ENCODE measurements at places on chromosomes 5 and 9.

DNA sequence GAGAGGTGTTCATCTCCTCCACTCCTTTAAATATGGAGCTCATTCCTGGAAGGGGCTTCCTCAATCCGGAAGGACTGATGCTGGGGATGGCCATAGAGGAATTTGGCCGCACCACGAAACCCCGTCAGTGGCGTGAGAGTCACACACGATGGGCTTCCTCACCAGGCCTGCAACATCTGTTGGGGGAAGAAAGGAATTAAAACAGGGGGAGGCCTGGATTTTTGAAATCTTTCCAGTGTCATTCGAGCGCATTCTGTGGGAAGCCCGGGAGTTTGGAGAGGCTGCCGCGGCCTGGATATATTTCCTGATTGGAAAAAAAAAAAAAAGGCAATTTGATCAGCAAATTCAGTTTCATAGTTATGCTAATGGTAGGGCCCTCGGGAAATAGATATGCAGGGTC is 76.3 kb upstream of the ORM1 start:
- DNase-seq, result peak; percentile 91

DNA sequence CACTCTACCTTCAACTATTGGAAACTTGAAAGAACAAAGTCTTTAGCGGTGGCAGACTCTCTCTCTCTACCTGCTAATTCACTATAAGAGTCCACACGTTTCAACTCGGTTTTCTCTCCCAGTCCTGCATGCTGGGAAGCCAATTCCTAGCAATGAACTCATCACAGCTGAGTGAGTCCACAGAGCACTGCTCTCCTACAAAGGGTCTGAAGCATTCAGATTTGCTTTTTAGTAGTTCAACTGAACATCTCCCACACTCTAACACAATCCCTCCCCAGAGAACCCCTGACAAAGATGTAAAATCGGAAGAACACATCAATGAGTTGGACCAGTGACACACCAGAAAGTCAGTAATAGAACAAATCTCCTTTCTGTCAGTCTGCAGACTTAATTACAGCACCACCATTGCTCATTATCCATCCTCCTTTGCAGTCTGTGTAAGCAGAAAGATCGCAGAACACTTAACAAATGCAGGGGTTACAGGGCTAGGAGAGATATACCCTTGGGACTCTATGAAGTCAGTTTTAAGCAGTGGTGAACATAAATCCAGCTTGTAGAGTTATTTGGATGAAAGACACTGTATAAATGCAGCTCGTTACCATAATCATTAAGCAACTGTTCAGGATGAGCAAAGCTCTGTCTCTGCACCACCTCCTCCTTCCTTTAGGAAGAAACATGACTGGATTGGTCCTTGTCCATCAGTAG is 353.4 kb upstream of the GRIA1 start:
- no peak for DNase-seq

- peak; percentile 74 for DNase-seq
Observed at GRCh38 chr5:65927503-65928321, 1.3 kb downstream of the ERBIN start.

DNA sequence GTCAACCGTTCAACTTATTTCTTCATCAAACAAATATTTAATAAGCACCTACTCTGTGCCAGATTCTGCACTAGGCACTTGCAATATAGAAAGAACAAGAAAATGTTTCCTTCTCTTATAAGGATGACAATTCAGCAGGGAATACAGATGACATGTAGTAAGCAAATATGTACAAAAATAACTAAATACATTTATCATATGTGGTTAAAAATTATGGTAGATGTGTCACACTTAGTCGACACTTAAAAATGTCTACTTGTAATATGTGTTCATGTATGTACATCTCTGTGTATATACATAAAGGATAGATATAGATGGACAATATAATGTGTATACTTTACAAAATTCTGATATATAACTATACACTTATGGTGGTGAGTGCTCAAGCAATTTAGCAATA is 417.0 kb upstream of the MEF2C start:
- DNase-seq, result no peak

GRCh38 chr5:143820451-143820850 is 8.5 kb downstream of the HMHB1 start:
- peak; percentile 50 for DNase-seq

DNA sequence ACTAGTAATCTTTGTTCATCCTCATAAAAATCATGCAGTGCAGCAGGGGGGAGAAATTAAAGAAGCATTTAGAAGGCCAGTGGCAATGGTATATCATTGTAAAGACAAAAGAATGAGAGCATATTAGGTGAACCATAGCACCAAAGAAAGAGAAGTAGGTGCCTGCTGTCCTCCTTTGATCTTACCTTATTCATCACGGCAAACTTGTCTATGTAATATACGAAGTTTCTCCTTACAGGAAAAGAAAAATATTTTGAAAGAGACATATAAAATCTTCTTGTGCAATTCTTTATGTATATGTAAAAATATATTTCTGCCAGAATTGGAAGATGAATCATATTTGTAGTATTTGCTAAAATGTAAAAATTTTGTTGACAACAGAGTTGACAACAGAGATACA is 411.3 kb upstream of the ARRDC3 start:
- DNase-seq, result no peak

GRCh38 chr5:61254969-61255555 is 77.0 kb upstream of the ZSWIM6 start:
- DNase-seq, result no peak

GRCh38 chr9:96061293-96061987 is 185.9 kb downstream of the ERCC6L2 start:
- peak; percentile 44 for DNase-seq

DNA sequence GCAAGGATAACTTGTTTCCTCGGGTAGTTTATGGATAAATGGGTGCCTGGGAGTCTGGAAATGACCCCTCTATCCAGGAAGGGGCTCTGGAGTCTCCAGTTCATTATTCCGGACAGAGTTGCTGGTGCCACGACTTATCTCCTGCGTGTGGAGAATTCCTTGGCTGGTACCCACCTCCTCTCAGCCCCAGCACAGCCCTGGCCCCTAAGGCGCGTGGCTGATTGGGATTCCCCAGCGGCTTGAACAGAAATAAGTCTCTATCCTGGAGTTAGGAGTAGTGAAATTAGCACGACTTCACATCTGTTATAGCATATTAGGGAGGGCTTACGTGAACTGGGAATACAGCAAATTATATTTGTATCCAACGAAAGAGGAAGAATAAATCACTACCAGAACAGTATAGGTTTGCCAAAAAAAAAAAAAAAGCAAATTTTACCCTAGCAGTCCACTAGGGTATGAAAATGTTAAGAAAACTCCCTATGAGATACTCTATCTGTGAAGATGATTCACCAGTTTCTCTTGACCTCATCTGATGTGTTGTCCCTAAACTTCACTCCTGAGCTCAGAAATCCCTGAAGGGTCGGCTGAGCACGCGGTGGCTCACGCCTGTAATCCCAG is 172.5 kb upstream of the OTULINL start:
- no peak for DNase-seq

- peak; percentile 76 for DNase-seq
Observed at GRCh38 chr9:130701059-130702022, 7.8 kb downstream of the EXOSC2 start.

DNA sequence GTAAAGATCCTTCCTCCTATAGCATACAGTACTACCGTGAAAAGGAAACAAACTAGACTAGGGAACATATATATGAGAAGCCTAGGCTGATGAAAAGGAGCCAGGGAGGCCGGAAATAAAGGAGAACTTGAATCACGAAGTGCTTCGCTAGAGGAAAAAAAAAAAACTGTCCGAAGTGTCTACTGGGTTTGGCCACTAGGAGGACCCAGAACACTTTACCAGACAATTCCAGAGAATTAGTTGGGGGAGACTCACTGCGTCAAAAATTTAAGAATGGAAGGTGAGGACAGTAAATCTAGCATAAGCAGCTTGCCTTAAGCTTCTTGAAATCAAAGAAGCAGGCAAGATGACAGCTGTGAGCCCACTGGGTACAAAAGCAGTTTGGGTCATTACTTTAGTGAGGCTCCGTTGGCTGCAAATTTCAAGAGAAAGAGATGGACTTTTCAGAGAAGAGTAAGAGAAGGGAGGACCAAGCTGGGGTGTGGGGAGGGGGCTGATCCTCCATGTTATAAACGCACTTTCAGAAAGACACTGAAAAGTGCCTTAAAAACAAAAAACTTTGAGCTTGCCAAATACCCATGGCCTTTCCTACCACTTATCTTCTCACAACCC is 47.4 kb downstream of the P4HA2 start:
- DNase-seq, result peak; percentile 73

- no peak for DNase-seq
Observed at GRCh38 chr5:59037041-59037440, 454.2 kb downstream of the RAB3C start.

GRCh38 chr9:87685871-87686519 is 39.9 kb upstream of the CTSL start:
- DNase-seq, result no peak

GRCh38 chr9:22922222-22922621 is 475.6 kb downstream of the DMRTA1 start:
- DNase-seq, result no peak

GRCh38 chr5:97002983-97003382 is 67.1 kb downstream of the LNPEP start:
- DNase-seq, result no peak

DNA sequence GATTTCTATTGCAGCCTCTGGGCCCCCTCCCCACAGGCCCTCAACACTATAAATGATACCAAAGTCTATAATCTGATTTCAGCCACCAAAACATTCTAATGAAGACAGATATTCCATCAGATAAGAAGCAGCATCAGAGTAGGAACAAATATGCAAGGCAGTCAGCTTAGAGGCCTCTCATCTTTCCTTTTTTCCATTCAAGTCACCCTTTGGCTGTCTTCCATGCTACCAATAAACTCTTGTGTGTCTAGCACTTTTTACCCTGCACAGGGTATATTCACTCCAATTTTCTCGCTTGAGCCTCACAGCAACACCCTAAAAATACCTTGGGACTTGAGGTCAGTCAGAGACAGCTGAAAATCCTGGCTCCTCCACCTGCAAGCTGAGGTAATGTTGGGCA is 193.7 kb downstream of the BRINP1 start:
- no peak for DNase-seq

GRCh38 chr5:52673495-52673894 is 114.2 kb upstream of the ITGA1 start:
- no peak for DNase-seq

DNA sequence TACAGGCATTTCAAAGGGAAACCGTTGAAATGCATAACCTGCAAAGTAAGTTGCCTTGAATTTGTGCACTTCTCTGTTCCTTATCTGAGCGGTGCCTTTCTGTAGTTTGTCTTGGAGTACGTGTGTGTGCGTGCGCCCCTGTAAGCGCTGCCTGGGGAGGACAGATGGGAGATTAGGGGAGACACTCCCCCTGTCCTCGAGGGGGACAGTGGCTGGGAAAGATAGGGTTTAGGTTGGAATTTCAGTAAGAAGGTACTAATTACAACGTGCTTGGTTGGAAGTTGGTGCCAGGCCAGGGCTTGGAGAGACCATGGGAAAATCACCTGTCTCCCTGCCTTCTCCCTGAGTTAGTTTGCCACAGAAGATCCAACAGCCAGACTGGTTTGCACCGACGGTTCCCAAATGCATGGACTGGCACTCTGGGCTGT is 73.2 kb downstream of the PIK3R1 start:
- DNase-seq, result no peak

DNA sequence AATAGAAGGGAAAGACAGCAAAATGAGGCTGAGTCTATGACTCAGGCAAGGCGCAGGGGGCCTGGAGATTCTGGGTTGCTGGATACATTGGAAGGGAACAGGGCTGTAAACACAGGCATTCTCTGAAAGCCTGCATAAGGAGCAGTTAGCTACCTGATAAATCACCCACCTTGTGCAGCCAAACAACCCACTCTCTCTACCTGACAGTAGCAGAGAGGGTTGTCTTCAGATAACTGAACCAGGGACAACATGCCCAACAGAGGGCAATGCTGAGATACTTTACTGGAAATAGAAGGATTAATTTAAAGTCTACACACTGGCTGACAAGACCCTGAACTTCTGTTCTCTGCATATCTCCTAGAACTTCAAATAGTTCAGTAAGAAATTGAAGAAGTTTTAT is 161.6 kb downstream of the KCTD16 start:
- no peak for DNase-seq

GRCh38 chr5:168710706-168711105 is 131.5 kb upstream of the PANK3 start:
- no peak for DNase-seq

DNA sequence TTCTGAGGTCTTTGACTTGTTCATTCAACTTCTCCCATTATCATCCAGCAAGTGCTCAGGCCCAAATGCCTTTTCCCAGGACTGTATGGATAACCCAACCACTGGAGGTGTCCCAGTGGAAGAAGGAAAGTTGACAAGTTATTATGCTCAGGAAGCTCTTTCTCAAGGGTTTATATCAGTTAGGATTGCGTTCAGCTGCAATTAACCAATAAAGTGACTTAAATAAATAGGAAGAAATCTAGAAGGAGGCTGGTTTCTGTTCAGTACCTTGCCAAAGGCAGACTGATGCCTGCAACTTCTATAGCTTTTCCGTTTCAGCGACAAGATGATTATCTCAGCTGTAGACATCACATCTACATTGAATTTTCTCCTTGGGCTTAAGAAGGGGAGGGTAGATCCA is 52.1 kb downstream of the ENC1 start:
- DNase-seq, result no peak

DNA sequence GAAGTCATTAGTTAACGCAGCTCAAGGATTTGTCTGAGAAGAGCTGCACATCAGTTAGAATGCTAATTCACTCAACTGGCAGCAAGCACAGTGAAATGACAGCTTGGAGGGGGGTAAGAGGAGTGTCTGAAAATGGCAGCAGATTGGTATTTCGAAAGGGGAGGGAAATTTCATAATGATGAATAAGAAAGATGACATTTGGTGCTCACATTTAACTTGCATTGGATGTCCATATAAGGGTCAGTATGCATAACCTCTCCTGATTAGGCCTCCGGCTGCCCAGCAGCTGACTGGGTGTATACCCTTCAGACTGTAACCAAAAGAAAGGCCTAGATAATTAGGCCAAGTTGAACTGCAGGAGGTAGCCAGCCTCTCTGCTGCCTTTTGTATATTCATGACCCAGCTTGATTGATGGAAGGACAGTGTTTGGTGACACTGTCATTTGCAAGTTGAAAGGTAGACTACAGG is 131.0 kb downstream of the PBX3 start:
- peak; percentile 57 for DNase-seq

DNA sequence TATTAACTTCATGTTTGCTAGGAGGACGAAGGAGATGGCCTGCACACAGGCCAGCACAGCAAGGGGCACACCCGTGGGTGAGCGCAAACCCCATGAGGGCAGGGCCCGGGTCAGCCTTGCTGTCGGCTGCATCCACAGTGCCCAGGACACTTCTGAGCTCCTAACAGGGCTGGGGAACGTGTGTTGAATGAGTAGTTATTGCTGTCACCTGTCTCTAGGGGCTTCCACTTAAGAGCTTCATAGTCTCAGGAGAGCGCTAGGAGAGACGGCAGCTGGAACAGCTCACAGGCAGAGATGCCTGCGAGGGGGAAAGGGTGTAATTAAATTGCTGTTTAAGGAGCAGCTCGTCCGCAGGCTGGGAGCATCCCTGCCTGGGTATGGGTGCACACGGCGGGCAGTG is 91.4 kb upstream of the NEURL1B start:
- DNase-seq, result no peak

DNA sequence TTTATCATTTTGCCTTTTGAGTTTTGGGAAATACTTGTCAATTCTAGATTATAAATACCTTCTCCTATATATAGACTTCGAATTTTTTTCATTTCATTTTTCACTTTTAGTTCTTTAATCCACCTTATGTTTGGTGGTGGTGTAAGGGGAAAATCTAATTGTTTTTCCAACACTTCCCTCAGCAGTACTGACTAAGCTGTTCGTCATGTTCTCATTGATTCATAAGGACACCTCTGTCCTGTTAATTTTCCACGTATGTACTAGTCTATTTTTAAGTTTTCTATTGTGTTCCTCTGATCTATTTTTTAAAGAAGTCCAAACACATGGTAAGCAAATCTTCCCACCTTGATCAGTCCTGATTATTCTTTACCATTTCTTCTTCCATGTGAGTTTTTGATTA is 254.2 kb downstream of the SYK start:
- DNase-seq, result no peak

Data from AG10803 (cell line).